ENCODE measurements at places on chromosomes 11 and 22.
A peak's percentile ranks its signal among the peaks of the same experiment; 100 is the strongest.

DNA sequence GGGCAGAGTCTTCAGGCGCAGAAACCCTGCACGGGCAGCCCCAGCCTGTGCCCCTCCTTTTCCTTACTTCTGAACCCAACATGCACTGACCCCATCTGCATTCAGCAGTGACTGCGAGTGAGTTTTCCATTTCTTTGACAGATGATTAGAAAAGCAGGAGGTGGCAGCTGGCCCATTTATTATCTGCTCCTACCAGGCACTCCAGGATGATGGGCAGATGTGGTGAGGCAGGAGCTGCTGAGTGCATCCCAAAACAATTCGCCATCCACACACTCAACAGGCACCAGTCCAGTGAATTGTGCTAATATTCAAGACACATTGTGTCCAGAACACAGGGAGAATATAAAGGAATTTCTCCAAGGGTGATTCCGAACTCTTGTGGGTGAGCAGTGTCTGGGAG, 208.5 kb downstream of the TENM4 start:
- no peak for DNase-seq

- peak; percentile 98 for DNase-seq
Measured at GRCh38 chr11:65574109-65574810, 1.6 kb upstream of the EHBP1L1 start.

GRCh38 chr11:104165014-104165413, 1.1 kb upstream of the PDGFD start:
- DNase-seq: no peak

GRCh38 chr11:2750101-2750681, 50.4 kb upstream of the KCNQ1OT1 start:
- no peak for DNase-seq

DNA sequence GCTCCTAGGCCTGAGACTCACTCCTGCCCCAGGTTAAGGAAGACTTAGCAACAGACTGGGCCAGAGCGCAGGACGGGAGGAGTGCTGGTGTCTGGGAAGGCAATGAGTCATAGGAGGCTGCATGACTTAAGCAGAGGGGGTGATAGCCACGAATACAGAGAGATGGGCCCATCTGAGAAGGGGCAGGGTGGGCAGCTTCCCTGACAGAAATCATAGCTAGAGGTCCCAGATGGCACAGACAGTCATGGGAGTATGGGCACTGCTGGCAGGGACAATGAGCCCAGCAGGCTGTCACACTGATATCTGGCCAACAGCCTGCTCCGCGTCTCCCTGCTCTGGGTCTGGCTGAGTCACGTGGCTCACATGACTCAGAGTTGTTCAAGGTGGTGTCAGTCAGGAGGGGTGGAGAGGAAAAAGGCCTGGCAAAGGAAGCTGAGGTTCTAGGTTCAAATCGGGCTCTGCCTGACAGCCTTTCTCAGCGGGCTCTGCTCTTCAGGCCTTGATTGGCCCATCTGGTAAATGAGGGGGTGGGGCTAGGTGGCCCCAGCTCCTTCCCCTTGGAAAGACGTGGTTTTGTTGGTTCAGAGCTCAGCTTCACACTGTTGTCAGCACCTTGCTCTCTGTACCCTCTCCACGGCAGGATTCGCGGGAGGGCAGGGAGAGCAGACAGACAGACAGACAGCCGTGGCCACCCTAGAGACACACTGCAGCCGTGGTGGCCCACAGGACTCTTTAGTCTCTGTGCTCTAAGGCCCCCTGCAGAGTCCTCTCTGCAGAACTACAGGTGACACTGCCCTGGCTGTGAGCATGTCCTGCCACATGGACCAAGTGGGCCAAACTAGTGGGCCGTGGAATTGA, 47.8 kb downstream of the DBX1 start:
- peak; percentile 32 for DNase-seq

GRCh38 chr11:5284637-5285036, 14.9 kb upstream of the HBE1 start:
- DNase-seq: no peak

GRCh38 chr11:25890626-25891260, 441.2 kb upstream of the ANO3 start:
- DNase-seq: no peak

GRCh38 chr11:126519764-126520734, 164.6 kb downstream of the ST3GAL4 start:
- DNase-seq: no peak

DNA sequence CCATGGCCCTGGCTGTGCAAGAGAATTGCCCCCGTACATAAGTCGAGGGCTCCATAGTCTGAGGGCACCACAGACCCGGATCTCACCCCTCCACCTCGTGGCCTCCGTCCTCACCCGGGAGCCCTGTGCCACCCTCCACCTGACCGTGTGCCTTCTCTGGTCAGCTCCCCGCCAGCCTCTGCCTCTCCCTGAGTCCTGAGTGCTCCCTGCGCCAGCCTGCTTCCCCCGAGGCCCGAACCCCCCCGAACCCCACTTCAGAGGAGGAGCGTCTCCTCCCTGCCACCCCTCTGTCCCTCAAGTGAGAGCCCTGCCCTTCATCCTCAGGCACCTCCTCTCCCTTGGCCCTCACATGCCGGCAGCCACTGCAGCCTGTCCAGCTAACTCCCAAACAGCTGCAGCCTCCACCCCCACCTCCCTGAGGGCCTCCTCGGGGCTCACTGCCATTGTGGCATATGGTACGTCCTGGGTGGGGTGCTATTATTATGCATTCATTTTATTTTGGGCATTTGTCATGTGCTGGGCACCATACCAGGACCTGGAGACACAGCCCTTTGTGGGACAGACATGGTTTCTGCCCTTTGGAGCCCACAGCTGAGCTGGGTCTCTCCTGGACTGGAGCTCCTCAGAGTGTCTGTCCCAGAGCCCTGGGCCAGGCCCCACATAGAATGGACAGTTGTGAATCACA, 67.2 kb downstream of the MYO7A start:
- DNase-seq: no peak

GRCh38 chr11:26608507-26609146, 36.6 kb upstream of the MUC15 start:
- DNase-seq: no peak

DNA sequence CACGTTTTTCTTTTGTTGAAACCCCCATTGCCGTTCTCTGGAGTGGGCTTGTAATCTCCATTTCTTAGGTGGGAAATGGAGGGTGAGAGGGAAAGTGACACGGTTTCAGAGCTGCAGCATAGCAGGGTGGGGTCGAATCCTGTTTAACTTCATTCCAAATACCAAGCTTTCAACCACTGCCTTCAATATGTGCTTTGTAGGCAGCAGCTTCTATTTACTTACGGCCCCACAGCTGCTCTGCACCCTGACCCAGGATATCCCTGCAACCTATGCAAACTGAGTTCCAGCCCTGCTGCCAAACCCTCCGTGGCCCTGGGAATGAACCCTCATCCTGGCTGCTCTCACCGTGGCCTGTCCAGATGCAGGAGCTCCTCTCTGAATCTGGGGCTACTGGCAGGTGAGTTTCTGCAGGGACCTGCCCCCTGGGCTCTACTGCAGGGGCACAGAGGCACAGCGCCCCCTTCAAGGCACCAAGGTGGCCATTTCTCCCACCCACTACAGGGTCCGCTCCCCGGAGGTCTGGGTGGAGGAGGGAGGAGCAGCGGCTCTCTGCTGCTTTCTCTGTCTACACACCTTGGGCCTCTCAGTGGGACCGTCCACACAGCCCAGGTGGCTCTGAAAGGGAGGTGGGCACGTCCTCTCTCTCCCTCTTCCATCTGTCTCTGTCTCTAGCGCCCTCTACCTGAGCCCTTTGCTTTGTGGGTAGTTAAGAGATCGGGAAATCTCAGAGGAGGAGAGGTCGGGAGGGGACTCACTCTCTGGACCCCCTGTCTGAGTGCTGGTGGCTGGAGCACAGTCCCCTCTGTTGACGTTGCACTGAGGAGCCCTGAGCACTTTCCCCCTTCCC, 279.1 kb downstream of the BRD1 start:
- DNase-seq: no peak

DNA sequence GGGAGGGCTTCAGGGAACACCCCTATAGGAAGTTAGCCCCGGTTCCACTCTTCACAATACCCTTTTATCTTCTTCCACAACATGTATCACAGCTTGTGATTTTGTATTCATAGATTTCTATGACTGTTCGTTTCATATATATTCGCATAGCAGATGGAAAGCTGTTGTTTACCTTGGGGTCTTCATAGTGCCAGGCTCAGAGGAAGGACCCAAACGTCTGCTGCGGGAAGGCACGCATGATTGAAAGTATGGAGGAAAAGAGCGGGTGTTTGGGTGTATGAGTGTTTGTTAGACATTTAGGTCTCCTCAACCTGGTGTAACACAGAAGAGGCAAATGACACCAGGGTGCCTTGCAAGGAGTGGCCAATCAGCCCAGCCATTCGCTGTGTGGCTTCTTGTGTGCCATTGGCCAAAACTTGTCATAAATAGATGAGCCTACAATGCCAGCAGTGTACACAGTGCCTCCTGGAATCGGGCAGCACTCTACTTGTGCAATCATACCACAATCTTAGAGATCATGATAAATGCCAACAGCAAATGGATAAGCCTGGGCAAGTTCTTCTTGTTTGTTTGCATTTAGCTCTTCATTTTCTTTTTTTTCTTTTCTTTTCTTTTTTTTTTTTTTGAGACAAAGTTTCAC, 10.9 kb upstream of the ADA2 start:
- peak; percentile 19 for DNase-seq

- peak; percentile 63 for DNase-seq
Measured at GRCh38 chr11:105000797-105001196, 22.2 kb downstream of the CASP5 start.

GRCh38 chr11:107669893-107670601, 41.8 kb downstream of the SLN start:
- DNase-seq: no peak

- DNase-seq: no peak
Measured at GRCh38 chr11:114596175-114596919, 761 bp upstream of the NXPE4 start.

GRCh38 chr11:2360081-2360642, 16.9 kb upstream of the CD81 start:
- DNase-seq: no peak

GRCh38 chr11:126919147-126919823, 81.3 kb downstream of the KIRREL3 start:
- no peak for DNase-seq

DNA sequence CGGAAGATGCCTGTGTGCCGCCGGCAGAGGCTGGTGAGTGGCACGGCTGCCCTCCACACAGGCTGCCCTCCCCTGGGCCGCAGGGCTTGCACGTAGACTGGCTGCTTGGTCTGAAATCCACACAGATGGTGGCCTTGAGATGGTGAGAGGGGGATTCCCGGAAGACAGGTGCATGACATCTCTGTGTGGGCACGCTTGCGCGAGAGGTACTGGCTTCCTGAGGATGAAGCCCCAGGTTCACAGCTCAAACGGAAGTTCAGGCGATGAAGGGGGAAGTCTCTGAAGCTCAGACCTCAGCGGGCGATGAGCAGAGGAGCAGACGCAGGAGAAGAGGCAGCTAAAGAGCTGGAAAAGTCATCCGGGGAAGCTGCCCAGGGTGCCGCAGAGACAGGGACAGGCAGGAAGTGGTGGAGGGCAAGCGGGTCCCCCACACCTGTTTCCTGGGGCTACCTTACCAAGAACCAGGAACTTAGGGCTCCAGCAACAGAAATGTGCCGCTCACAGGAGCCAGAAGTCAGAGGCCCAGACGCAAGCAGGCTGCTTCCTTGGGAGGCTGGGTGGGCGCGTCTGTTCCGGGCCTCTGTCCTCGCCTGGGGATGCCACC, 7.2 kb downstream of the CRELD2 start:
- DNase-seq: peak; percentile 84

DNA sequence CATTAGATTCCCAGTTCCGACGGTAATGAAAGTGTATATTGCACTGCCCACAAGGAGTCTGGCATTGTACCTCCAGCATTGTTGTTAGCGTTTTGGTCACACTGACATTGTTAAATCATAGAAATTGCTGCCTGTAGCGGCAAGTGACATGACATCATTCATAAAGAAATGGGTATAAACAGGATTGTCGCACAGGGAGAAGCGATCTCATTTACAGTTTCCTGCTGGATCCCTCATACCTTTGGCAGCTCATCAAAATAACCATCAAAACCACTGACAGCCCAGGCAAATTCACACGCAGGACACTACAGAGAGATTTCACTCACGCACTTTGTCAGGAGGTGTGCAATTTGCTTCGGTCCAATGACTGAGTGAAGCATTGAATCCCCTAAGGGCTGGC, 3.5 kb downstream of the HTR3B start:
- no peak for DNase-seq

DNA sequence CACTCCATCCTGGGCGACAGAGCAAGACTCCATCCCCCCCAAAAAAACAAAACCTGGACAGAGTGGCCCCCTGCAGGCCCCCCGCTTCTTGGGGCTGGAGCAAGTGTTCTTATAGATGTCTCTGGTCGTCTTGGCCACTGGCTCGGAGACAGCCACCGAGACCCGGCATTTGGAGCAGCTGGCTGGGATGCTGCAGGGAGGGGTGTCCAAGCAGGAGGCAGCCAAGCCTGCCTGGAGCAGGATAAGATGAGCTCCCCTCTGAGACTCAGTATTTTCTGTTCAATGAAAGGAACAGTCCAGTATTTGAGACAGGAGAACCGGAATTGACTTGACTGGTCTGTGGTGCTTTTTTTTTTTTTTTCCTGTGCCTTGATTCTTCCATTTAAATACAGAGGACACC, 44.5 kb downstream of the BCR start:
- no peak for DNase-seq

DNA sequence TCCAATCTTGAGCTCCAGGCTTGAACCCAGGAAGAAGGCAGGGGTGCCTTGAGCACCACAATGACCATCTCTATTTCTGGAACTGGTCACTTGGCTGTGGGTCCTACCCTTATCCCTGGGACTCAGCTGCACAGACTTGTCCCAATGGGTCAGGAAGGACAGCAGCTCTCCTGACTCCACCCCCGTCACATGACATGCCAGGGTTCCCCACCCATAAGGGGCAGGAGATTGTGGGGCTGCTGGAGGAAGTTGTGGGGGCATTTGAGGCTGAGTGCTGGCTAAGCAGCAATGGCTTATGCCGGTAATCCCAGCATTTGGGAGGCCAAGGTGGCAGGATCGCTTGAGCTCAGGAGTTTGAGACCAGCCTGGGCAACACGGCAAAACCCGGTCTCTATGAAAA, 56.2 kb downstream of the NFAM1 start:
- DNase-seq: no peak

DNA sequence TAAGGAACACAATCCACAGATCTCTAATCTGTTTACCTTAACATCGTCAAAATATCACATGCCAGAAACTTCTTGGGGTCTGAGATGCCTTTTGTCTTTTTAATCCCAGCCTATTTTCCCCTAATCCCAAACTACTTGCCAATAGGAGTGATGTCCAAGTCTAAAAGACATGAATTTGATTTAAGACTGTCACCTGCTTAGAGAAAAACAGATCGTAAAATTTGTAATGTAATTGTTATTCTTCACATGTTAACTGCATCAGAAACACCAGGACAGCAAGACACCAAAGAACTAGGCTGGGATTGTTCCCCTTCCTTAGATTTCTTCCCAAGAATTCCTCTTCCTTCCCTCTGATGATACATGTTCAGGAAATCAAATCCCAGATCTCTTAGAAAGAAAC, 198.1 kb upstream of the ARHGAP20 start:
- no peak for DNase-seq

DNA sequence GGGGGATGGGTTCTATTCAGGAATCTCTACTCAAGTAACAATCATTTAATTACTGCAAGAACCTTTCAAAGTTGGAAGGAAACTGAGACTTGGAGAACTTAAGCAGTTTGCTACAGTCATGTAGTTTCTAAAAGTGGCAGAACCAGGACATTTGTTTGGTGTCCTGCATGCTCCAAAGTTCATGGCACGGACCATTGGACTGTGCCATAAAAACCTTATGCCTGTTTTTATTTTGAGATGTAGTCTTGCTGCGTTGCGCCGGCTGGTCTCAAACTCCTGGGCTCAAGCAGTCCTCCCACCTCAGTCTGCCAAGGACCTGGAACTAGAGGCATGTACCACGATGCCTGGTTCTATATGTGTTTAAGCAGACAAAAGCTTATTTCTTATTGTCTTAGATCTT, 18.6 kb upstream of the AIFM3 start:
- DNase-seq: no peak

All from KBM-7 (cell line).